Activated CD8-positive, alpha-beta T cell treated with anti-CD3 and anti-CD28 coated beads, Interleukin-2, amount 10 ng/mL, durations not matched to agents 7 days and 5 days (primary cell): ENCODE measurements at places on chromosomes 7 and 10.

DNA sequence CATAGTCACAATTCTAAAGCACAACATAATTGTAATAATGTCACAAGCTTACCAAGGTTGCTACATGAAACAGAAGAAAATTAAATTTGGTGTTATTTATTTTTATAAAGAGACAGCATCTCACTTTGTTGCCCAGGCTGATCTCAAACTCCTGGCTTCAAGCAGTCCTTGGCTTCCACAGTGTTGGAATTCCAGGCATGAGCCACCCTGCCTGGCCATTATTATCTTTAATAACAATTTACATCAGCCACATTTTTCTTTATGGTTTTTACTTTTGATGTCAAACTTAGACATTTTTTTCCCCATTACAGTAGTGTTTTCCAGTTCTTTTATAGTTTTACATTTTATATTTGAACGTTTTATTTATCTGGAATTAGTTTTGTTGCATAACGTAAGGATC, 46.7 kb downstream of the BMPR1A start:
- no peaks in the 10 kb centered on the region for H3K36me3 ChIP-seq
- H3K4me3 ChIP-seq, result no peak overlapping the region
- DNase-seq, result no peak
- H3K27me3 ChIP-seq, result no peaks in the 10 kb centered on the region

DNA sequence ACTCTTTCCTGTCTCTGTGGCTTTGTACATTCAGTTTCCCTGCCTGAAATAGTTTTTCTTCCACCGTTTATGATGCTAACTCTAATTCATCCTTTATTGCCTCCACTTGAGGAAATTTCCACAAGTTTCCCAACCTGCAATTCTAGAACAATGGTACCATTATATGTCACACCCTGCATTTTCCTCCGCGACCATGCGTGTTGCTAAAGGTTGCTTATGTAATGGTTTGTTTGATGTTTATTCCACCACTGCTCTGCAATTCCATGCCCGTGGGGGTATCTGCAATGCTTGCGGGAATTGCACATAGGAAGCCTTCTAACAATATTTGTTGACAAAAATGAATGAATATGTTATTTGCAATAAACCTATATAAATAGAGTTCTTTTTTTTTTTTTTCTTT, 69.5 kb upstream of the ST8SIA6 start:
- no peak for DNase-seq
- H3K4me1 ChIP-seq, result no peaks in the 10 kb centered on the region
- H3K27ac ChIP-seq, result no peak overlapping the region
- no peaks in the 10 kb centered on the region for H3K36me3 ChIP-seq
- H3K27me3 ChIP-seq, result peaks cover 15% of the 10 kb centered on the region
- no peak overlapping the region for H3K4me3 ChIP-seq

DNA sequence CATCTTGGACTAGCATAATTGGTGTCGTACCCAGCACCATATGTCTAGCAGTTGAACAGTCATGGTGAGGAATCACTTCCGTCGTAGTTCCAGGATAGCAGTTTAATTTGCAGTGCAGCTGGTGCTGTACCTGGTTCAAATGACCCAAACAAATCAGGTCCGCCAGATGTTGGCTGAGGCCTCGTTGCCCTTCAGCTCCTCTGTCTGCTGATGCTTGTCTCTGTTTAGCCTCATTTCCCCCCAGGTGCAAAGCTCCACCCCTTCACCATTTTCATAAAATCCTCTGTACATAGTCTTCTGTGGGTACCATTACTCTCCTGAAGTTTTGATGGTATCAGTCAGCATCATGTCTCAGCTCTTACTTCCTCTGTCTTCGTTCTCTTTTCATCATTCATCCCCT, 35.1 kb downstream of the UMAD1 start:
- peaks cover 10% of the 10 kb centered on the region for H3K4me1 ChIP-seq
- DNase-seq, result no peak
- peaks cover 36% of the 10 kb centered on the region for H3K36me3 ChIP-seq
- no peak overlapping the region for H3K4me3 ChIP-seq
- H3K27ac ChIP-seq, result no peak overlapping the region

DNA sequence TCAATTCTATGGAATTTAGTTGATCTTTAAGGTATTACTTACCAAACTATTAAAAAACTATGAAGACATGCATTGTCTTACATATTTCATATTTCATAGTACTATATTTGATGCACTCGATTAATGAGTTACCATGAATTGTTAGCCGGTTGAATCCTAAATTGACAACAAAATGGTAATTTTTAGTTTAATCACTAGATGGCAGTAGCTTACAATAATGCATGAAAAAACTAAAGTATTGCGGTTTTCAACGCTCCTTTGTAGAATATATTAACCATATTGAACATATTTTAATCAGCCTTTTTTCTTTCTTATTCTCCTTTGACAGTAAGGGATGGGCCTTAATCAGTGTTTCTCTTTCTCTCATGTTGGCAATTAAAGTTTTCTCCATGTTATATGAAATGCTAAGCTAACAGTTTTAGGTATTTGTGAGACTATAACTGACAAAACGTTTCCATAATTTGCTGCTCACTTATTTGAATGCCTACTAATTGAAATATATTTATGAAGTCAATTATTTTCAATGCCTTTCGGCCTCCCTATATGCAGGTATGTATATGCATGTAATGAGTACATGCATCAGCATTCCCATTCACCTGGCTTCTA, 48.5 kb upstream of the ARL4A start:
- peaks cover 4% of the 10 kb centered on the region for H3K27me3 ChIP-seq
- H3K4me3 ChIP-seq, result no peak overlapping the region
- peaks cover 4% of the 10 kb centered on the region for H3K4me1 ChIP-seq
- DNase-seq, result no peak
- no peaks in the 10 kb centered on the region for H3K36me3 ChIP-seq

- H3K4me1 ChIP-seq, result no peaks in the 10 kb centered on the region
- DNase-seq, result no peak
These were observed 14.1 kb upstream of the SLC16A12 start for GRCh38 chr10:89549510-89549909.

GRCh38 chr10:34046506-34047034, 712.1 kb upstream of the NRP1 start:
- H3K4me1 ChIP-seq, result no peaks in the 10 kb centered on the region
- no peaks in the 10 kb centered on the region for H3K27me3 ChIP-seq
- no peak overlapping the region for H3K4me3 ChIP-seq
- no peak overlapping the region for H3K27ac ChIP-seq
- no peak for DNase-seq

DNA sequence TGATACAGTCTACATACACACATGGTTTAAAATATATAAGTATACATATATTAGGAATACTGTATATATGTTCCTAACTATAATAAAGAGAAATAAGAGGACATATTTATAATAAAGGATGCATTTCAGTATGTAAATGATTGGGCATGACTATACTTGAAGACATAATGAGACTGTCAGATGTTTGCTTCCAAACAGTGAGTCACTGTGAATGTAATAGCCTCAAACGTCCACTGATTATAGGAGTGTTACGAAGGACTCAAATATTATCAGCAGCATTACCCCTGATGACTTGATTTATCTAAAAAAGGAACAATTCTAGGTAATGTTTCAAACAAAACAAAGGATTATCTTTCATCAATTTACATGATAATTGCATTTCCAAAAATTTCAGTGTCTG, 39.9 kb upstream of the NRBF2 start:
- H3K27ac ChIP-seq, result no peak overlapping the region
- no peaks in the 10 kb centered on the region for H3K36me3 ChIP-seq
- no peak overlapping the region for H3K4me3 ChIP-seq
- H3K27me3 ChIP-seq, result peaks cover 4% of the 10 kb centered on the region
- no peak for DNase-seq

DNA sequence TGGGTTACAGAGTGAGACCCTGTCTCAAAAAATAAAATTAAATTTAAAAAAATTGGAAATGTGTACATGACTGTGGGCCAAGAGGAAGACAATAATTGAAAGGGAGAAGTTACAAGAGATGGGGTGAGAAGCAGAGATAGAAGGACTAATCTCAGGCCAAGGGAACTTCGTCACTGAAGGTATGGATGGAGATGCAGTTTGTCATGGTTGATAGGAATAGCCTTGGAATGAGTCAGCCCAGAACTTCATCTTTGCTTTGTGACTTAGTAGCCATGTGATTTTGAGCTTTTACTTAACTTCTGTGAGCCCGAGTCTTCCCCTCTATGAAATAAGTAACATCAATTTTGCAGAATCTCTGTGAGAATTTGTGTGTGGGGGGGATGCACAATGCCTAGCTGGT, 6.5 kb upstream of the PODXL start:
- no peaks in the 10 kb centered on the region for H3K36me3 ChIP-seq
- no peak overlapping the region for H3K27ac ChIP-seq
- DNase-seq, result no peak
- no peaks in the 10 kb centered on the region for H3K4me1 ChIP-seq

DNA sequence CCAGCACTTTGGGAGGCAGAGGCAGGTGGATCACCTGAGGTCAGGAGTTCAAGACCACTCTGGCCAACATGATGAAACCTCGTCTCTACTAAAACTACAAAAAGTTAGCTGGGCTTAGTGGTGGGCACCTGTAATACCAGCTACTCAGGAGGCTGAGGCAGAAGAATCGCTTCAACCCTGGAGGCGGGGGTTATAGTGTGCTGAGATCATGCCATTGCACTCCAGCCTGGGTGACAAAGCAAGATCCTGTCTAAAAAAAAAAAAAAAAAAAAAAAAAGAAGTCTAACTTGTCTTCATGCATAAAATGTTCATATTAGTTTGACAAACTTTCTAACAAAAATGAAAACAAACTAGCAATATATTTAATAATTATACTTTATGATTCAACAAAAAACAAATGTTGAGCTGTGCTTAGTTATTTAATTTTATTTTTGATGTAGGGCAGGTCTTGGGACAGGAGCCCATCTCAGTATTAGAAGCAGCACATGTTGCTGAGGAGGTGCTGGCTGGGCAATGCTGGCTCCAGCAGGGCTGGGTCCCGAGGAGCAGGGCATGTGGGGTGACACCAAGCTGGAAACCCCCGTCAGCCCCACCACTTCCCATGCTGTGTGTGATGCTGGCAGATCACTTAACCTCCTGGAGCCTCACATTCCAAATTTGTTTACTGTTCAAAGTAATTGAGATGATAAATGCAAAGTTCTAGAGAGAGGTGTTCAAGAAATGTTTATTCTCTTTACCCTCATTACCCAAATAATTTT, 335.3 kb upstream of the KLF6 start:
- no peak overlapping the region for H3K4me3 ChIP-seq
- H3K27ac ChIP-seq, result no peak overlapping the region
- H3K27me3 ChIP-seq, result peaks cover 2% of the 10 kb centered on the region
- peaks cover 29% of the 10 kb centered on the region for H3K4me1 ChIP-seq
- H3K36me3 ChIP-seq, result peaks cover 17% of the 10 kb centered on the region
